ENCODE measurements at places on chromosomes 2 and 18.

GRCh38 chr2:170739048-170739447 lies 23.9 kb downstream of the SP5 start:
- no peak for DNase-seq

GRCh38 chr2:237198164-237198855 lies 112.6 kb downstream of the COPS8 start:
- DNase-seq, result no peak

GRCh38 chr2:46470114-46470628 lies 9.2 kb upstream of the TMEM247 start:
- DNase-seq, result no peak

DNA sequence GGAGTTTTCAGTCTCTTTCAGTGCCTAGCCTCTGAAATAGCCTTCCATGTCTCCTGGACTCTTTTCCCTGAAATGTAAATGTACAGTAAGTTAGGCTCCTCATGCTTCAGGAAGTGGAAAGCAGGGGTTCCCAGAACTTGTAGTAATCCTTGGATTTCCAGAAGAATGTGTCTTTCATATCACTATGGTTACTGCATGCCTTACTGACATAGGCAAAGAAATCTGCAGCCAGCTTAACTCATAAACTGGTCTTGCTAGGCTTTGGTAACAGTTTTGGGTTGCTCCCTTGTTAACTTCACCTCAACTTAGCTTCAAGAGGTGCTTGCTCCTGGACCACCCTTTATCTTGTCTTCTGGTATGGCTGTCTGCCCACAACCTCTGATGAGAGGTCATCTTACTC lies 686.8 kb upstream of the DDX18 start:
- no peak for DNase-seq
